ENCODE measurements at places on chromosomes 2 and 18.

- peak; percentile 41 for DNase-seq
Measured at GRCh38 chr2:147844697-147845410, at the start of gene ACVR2A. TSS of gene ACVR2A (plus strand) at chr2:147845029. CDS start at chr2:147845153, 124 bp downstream.

DNA sequence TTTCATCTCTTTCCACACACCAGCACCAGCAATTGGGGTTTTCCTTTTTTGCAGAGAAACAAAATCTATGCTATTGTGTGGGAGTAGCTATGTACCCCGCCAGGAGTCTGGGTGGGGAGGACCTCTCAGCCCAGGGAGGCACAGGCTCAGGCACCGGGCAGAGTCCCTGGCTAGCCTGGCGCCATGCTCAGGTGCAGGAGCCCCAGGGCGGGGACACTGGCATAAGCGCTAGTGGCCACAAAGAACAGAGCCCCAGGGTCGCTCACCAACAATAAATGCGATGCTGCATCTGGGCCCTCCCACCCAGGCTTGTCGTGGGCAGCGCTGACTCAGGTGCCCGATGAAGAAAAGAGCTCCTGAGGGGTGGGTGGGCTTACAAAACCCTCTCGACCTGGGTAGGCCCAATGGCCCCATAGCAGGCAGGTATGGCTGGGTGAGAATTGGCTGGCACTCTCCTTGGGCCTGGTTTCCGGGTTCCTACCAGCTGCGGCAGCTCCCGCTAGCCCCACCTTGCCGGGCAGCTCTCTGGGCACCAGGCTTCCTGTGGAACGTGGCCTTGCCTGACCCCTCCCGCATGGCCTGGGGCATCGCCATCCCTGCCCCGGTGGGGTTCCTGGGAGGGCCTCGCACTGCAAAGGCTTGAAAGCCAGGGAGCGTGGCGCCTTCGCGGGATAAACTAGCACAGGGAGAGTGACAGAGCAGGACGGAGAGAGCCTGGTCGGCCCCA lies 31.8 kb upstream of the COL6A3 start:
- no peak for DNase-seq

GRCh38 chr18:13627639-13628038 lies 98.7 kb downstream of the FAM210A start:
- DNase-seq: no peak

- no peak for DNase-seq
Measured at GRCh38 chr2:229301237-229301636, 30.1 kb upstream of the PID1 start.

DNA sequence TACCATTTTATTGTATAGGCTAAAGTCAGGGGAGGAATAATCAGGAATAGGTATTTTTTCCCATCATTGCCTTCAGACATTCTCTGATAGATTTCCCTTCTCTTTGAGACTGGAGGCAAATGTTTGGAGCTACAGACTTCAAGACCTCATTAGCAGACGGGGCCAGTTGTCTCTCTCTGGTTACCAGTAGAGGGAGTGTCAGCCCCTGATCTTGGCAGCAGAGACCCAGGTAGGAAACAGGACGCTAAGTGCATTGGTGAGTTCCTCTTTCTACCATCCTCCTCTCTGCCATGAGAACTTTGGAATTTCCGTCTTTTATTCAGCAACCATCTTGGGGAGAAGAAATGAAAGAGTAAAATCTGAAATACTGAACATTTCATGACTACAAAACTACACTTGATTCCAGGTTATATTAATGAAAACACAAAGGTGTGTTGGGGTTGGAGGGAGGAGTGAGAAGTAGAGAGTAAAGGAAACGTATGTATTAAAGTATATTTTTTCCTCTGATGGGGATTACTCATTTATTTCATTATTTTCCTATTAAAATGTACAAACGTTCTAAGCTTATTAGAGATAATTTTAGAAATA lies 186.2 kb upstream of the GCFC2 start:
- no peak for DNase-seq

DNA sequence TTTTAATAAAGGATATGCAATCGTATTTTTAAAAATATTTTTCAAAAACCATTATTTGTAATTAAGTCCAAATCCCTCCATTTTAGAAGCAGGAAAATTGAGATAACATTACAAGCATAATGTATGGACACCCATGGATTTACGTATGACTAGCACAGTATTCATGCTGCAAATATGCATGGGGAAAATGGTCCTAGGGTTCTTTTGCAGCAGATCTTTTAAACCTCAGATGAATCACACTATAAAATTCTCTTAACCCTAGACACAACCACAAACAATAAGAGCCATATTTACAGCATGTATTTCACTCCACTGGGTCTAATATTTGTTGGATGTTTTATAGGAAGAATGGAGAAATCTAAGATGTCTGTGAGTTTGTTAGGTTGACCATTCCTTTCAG lies 453.4 kb downstream of the TGIF1 start:
- DNase-seq: no peak

DNA sequence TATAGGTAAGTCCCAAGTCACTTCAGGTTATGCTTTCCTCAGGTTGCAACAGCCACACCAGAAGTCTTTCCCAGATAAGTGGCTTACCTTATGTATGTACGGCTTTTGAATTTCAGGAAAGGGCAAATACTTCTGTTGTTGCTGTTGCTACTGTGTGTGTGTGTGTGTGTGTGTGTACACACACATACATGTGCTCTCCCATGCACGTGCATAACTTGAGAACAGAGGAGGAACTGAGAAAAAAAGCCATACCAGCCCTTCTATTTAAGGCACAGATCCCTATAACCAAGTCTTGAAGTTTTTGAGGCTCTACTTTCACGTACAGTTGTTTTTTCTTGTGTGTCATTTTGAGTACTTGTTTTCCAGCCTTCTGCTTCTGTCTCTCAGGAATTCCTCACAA lies 62.4 kb downstream of the WDPCP start:
- DNase-seq: no peak

GRCh38 chr2:50727636-50728339 lies 304.1 kb downstream of the NRXN1 start:
- peak; percentile 74 for DNase-seq

DNA sequence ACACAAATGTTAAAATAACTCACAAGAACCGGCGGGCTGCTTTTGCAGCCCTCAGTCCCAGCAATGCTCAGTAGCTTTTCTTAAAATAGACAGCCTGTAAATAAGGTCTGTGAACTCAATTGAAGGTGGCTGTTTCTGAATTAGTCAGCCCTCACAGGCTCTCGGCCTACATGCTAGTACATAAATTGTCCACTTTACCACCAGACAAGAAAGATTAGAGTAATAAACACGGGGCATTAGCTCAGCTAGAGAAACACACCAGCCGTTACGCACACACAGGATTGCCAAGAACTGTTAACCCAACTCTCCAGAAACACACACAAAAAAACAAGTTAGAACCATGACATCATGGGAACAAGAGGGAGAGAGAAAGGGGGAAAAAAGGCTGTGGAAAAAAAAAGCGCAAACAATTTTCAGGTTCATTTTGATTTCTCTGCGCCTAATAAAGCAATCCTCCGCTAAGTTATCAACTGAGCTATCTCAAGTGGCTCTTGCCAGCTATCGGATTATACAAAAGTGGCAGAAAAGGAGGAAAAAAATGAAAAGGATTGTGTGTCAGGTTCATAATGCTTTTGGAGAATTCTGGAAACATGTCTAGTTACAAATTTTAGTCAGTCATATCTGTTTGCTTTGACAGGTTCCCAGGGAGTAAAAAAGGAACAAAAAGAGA lies 89.1 kb downstream of the ZEB2 start:
- DNase-seq: no peak

DNA sequence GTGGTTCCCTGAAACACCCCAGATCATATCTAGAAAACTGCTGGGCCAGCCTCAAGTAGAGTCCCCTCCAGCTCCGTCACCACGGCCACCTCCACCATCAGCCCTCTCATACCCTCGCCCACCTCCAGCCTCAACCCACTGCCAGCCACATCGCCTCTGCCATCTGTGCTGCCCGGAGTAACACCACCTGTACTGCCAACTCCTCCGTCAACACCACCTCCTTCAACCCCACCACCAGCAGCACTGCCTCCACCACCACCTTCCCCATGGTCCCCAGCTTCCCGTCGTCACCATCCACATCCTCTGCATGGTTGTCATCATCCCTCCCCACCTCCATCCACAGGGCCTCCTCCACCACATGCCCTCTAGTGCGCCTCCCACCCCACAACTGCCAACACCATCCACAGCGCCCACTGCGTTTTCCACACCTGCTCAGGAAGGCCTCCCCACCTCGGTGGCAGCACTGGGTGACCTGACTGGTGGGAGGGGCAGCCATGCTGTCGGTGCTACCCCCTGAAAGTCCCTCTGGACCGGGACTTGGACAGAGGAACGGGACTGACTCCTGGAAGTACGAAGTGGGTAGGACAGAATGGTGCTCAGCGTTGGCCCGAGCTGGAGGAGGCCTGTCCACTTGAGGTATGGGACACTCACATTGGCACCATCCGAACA lies 1.6 kb downstream of the SNED1 start:
- no peak for DNase-seq

DNA sequence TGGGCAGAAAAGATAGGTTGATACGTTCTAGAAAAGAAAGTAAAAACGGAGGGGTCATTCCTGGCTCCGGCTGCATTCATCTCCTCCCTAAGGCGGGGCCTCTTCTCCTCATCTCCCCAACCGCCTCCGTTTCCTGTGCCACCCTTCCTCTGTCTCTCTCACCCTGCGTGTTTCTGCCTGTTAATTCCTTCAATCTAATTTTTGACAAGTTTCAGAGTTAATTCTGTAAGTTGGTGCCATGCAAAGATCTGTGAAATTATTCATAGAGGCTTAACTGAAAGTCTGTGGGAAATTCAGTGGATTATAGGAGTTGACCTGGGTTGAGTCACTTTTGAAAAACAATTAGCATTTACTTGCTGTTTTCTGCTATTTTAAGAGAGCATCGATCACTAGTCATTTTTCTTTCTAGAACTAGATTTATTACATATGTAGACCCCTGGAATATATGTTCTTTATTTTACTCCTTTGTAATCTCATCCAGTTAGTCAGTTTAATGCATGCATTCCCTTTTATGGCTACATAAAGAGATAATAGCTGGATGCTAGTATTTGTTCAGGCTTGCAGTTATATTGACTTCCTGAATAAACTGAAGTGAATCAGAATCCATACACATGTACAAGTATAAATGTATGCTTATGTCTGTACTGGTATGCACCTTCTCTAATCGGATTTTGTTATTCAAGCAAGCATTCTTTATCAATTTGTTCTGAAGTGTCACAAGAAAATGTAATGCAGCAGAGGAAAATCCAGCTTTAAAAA lies 91.1 kb downstream of the EML6 start:
- no peak for DNase-seq

- peak; percentile 40 for DNase-seq
Measured at GRCh38 chr2:70946832-70947442, 11.2 kb downstream of the ATP6V1B1 start.

GRCh38 chr2:9497017-9497416 lies 22.7 kb downstream of the IAH1 start:
- DNase-seq: no peak

- DNase-seq: no peak
Measured at GRCh38 chr18:75530118-75530517, 102.6 kb upstream of the SMIM21 start.

GRCh38 chr2:69977186-69977585 lies 15.8 kb upstream of the ASPRV1 start:
- DNase-seq: no peak

DNA sequence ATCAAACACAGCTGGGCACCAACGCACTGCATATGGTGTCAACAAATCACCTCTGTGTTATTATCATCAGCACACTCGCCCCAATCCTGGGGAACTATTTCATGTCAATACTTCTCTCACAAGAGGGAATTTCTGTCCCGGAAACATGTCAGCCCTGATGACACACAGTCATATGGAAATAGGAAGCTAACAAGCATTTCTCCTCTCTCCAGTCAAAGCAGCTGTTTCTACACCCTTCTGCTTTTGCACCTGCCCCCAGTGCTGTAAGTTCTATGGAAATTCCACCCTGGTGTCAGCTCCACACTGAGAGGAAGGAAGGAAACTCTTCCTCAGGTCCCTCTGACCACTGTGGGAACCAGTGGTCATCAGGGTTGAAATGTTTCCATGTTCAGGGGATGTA lies 447.6 kb upstream of the ID2 start:
- no peak for DNase-seq

DNA sequence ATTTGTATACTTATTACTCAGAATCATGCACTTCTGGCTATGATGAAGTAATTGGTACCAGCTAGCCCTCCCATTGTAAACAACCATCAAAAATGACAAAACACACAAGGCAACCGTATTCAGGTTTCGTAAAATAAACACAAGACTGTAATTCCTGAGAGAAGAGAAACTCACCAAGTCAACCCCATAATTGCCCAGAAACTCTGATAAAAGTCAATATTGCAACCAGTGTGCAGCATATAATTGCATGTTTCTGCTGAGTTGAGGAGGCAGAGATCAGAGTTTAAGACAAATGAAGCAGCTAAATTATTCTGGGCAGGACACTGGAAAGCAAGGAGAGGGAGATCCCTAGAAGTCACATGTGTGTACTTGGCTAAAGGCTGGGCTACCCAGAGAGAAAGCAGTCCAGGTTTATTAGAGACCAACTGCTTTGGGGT lies 90.3 kb downstream of the ROCK2 start:
- peak; percentile 46 for DNase-seq

DNA sequence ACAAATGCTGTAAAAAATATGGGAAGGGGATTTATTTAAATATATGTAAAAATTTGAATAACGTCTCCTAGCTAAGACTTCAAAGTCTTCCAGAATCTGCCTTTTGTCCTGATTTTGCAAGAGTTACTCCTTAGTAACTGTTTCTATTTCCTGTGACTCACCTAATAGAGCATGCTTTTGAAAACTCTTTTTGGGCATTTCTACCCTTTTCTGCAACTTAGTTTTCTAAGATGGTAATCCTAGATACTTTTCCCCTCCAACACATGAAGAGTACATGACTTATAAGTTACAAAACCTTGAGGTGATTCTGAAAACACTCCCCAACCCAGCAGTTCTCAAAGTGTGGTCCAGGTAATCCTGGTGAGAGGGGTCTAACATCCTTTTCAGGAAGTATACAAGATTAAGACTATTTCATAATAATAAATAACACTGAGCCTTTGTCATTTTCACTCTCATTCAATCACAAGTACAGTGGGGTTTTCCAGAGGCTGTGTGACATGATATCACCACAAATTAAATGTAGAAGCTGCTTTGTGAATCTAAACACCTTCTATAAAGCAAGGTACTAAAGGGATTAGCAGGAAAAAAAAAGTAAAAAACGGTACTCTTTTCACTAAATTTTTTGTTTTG lies 31.9 kb downstream of the PPP4R3B start:
- DNase-seq: no peak

- no peak for DNase-seq
Measured at GRCh38 chr2:54559006-54559445, 102.9 kb downstream of the SPTBN1 start.

GRCh38 chr2:60002183-60002867 lies 551.1 kb downstream of the BCL11A start:
- no peak for DNase-seq

GRCh38 chr18:68448736-68449135 lies 266.2 kb downstream of the TMX3 start:
- no peak for DNase-seq
